ENCODE measurements at places on chromosomes 1 and 21. TPM values are rescaled to one million over a fixed set of nuclear protein-coding genes. Genes with fewer than 3 reads are reported as not detected.
A peak's percentile ranks its signal among the peaks of the same experiment; 100 is the strongest.

ACTL8 gene
- total RNA-seq: not detected

GRCh38 chr1:82227306-82228095 is 426.8 kb downstream of the ADGRL2 start:
- no peak overlapping the region for H3K27ac ChIP-seq
- DNase-seq: peak; percentile 27
- no peaks in the 10 kb centered on the region for H3K36me3 ChIP-seq
- H3K27me3 ChIP-seq: no peaks in the 10 kb centered on the region
- H3K4me3 ChIP-seq: no peak overlapping the region

GRCh38 chr1:15501208-15502032 is 22.6 kb downstream of the CASP9 start:
- peak; percentile 71 for DNase-seq
- no peaks in the 10 kb centered on the region for H3K4me1 ChIP-seq
- H3K36me3 ChIP-seq: no peaks in the 10 kb centered on the region
- H3K27me3 ChIP-seq: no peaks in the 10 kb centered on the region

COL8A2 gene
- 0.58 TPM for total RNA-seq

MTMR11 gene
- total RNA-seq: 5.1 TPM

DNAI4 gene
- 1.6 TPM for total RNA-seq

ATP1A4 gene
- 0.04 TPM for total RNA-seq

DIO1 gene
- total RNA-seq: not detected

- DNase-seq: no peak
- H3K4me3 ChIP-seq: no peak overlapping the region
- no peaks in the 10 kb centered on the region for H3K27me3 ChIP-seq
- no peak overlapping the region for H3K27ac ChIP-seq
- no peaks in the 10 kb centered on the region for H3K4me1 ChIP-seq
These were observed 111.3 kb downstream of the PLPPR5 start for GRCh38 chr1:98893371-98893770.

DNA sequence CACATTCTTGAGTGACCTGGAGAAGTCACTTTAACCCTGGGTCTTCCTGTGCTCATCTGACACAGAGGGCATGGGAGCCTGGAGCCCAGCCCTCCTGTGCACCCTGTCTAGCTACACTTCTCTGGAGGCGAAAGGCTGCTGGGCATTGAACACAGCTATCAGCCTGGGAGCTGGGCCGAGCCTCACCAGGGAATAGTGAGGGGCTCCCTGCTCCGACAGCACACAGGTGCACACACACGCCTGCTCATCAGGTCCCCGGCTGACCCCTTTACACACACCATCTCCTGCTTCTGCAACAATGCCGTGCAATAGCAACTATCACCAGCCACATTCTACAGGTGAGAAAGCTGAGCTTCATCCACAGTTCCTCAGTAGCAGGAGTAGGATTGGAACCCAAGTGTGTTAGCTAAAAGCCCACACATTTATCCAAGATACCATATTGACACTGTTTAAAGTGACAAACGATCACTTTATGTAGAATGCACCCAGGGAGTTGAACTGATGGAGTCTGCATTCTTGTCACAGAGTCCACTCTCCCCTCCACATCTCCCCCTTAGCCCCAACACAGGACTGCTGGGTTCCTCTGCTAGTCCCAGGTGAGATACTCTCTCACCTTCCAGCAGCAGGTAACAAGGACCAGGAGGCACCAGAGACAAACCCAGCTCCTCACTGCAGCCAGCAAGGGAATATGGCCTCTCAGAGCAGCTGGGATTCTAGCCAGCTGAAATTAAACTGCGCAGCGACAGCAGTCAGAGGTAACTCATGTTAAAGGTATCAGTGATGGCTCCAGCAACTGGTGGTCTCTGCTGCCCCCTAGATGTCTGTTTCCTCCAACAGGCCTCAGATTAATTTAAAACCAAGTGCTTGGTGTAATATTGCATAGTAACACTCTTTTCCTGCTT is 18.3 kb upstream of the CAPN8 start:
- no peak overlapping the region for H3K27ac ChIP-seq
- DNase-seq: peak; percentile 90
- H3K4me1 ChIP-seq: peaks cover 3% of the 10 kb centered on the region
- H3K4me3 ChIP-seq: no peak overlapping the region
- no peaks in the 10 kb centered on the region for H3K36me3 ChIP-seq

- no peaks in the 10 kb centered on the region for H3K27me3 ChIP-seq
- DNase-seq: no peak
- H3K36me3 ChIP-seq: no peaks in the 10 kb centered on the region
- H3K4me3 ChIP-seq: no peak overlapping the region
- no peak overlapping the region for H3K27ac ChIP-seq
- H3K4me1 ChIP-seq: no peaks in the 10 kb centered on the region
These were observed 356.1 kb downstream of the OMA1 start for GRCh38 chr1:58190267-58190988.

GRCh38 chr1:152325111-152325510 is at the start of gene FLG:
TSS of gene FLG (minus strand) at chr1:152325239. CDS start at chr1:152315456, 9,783 bp downstream.
- no peaks in the 10 kb centered on the region for H3K27me3 ChIP-seq
- H3K36me3 ChIP-seq: no peaks in the 10 kb centered on the region
- H3K4me1 ChIP-seq: no peaks in the 10 kb centered on the region
- no peak for DNase-seq

DNA sequence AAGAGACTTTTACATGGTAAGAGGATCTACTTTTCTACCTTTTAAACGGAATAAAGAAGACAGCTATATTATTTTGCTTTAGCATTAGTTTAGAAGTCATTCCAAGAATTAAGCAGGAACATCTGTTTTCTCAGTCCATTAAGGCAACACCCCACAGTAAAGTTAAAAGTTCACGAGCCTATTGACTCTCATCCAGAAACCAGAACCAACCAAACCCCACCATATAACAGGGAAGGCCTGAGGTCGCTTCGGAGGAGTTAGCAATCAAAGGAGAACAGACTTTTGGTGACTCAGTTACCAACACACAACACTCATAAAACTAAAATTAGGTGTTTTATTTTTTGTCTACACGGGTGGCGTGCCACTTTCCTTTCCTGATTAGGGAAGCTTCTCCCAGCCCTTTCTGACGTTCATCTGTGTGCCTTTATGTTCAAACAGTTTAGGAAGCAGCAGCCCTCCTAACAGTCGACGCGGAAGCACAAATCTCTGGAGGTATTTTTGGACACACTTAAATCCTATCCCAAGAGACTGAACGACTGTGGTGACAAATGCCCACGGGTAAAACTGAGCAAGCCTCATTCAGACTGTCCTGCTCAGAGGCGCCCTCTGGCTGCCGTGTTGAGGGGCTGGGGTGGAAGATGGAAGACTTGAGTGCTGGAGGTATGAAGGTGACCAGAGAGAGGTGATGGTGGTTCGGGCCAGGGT is 8.6 kb upstream of the PLA2G2C start:
- peaks cover 46% of the 10 kb centered on the region for H3K4me1 ChIP-seq
- no peaks in the 10 kb centered on the region for H3K36me3 ChIP-seq
- no peak overlapping the region for H3K4me3 ChIP-seq
- H3K27me3 ChIP-seq: no peaks in the 10 kb centered on the region

TMIGD3 gene
- not detected for total RNA-seq

DNA sequence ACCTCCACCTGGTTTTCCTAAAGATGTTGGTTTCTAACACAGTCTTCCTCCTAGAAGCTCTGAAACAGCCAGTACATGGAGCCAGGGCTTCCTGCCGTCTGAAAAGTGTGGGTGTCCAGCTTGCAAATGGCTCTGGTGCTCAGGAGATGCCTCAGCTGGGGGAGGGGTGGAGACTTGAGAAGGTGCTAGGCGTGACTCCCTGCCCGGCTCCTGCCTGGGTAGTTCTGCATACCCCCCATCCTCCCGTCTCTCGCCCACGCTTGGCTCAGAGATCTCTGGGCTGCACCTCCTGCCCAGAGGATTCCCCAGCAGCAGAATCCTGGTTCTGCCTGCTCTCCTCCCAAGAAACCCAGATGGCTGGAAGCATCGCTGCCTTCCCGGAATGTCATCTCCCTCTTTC is 16.9 kb downstream of the STUM start:
- H3K27ac ChIP-seq: no peak overlapping the region
- no peak overlapping the region for H3K4me3 ChIP-seq
- no peaks in the 10 kb centered on the region for H3K36me3 ChIP-seq
- peaks cover 51% of the 10 kb centered on the region for H3K27me3 ChIP-seq

DNA sequence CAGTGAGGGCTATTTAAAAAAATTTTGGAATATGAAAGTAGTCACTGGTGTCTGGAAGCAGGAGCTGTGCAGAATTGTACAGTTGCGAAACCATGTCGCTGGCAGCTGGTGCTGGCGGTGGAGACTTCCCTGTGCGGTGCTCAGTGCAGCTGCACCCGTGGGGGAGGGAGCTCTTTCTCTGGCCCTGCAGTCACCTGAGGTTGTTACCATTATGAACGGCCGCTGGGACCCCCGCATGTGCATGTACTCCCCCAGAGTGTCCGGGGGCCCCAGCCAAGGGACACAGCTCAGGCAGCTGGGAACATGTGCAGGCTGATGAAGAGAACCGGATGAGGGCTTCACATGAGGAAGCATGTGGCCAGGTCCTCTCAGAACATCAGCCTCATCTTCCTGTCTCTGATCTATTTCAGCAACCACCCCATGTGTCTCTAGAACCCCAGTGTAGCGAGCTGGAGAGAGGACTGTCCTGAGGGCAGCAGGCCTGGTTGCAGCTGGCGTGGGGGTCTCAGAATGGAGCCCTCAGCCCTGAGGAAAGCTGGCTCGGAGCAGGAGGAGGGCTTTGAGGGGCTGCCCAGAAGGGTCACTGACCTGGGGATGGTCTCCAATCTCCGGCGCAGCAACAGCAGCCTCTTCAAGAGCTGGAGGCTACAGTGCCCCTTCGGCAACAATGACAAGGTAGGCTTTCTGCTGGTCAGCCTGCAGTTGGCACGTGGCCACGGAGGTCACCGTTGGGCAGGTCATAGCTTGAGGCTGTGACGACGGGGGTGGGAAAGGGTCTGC is at the start of gene TRPM2:
Gene TRPM2, plus strand, starts transcription at position 431 of the 780 bp plus-strand sequence. Its CDS starts 80 bp downstream, at position 511.
- DNase-seq: no peak
- H3K36me3 ChIP-seq: no peaks in the 10 kb centered on the region
- H3K4me1 ChIP-seq: no peaks in the 10 kb centered on the region

GRCh38 chr21:34933609-34934335 is 115.3 kb downstream of the RUNX1 start:
- no peak overlapping the region for H3K4me3 ChIP-seq
- no peak overlapping the region for H3K27ac ChIP-seq
- peaks cover 35% of the 10 kb centered on the region for H3K4me1 ChIP-seq
- no peaks in the 10 kb centered on the region for H3K27me3 ChIP-seq
- no peak for DNase-seq
- H3K36me3 ChIP-seq: no peaks in the 10 kb centered on the region

DNA sequence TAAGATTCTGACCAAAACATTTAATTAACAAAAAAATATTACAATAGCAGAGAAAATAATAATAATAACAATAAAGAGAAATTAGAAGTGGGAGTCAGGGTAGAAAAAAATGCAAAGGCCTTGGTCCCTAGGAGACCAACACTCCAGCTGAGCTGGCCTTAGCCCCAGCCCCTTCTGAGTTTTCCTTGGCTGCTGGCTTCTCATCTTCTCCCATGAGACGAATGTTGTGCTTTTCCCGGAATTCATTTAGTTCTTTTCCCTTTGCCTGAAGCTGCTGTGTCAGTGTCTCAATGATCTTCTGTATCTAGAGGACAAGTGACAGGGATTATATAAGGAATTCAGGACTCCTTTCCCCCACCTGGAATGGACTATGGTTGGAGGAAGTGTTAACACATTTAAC is 2.4 kb downstream of the KLHDC9 start:
- no peaks in the 10 kb centered on the region for H3K27me3 ChIP-seq
- H3K27ac ChIP-seq: peak overlapping the region; percentile 55
- H3K4me1 ChIP-seq: peaks cover 23% of the 10 kb centered on the region
- peaks cover 25% of the 10 kb centered on the region for H3K36me3 ChIP-seq
- DNase-seq: no peak

DNA sequence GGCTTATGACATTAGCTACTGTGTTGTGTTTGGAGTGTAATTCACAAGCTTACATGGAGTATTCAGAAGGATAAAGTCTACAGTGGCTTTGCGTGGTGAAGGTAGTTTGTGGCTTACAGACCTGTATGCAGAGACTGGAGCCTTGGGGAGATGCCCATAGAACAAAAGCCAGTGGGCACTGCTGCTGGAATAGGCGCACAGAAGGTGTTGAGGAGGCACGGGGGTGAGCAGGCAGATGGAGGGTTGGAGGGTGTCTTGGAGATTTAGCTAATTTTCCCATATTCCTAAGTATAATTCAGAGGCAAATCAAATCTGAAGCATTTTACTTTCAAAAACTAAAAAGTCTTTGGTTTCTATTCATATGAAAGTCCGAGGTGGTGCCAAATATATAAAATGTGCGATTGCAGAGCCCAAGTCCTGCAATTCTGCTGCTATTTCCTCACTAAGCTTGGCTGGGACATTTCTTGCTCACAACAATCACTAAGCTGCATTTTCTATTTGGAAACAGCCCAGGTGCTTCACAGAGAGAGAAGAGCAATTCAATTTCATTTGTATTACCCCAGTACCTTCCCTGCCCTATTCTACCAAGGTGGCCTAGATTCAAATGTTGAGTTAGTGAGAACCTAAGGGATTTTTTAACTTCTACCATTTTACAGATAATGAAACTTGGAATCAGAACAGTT is 48.5 kb downstream of the FH start:
- no peak overlapping the region for H3K4me3 ChIP-seq
- no peaks in the 10 kb centered on the region for H3K27me3 ChIP-seq
- H3K36me3 ChIP-seq: no peaks in the 10 kb centered on the region
- H3K4me1 ChIP-seq: peaks cover 12% of the 10 kb centered on the region
- no peak for DNase-seq

GRCh38 chr1:204085876-204086275 is 13.0 kb downstream of the SOX13 start:
- no peaks in the 10 kb centered on the region for H3K27me3 ChIP-seq
- H3K27ac ChIP-seq: no peak overlapping the region
- H3K4me3 ChIP-seq: no peak overlapping the region
- no peaks in the 10 kb centered on the region for H3K36me3 ChIP-seq

DNA sequence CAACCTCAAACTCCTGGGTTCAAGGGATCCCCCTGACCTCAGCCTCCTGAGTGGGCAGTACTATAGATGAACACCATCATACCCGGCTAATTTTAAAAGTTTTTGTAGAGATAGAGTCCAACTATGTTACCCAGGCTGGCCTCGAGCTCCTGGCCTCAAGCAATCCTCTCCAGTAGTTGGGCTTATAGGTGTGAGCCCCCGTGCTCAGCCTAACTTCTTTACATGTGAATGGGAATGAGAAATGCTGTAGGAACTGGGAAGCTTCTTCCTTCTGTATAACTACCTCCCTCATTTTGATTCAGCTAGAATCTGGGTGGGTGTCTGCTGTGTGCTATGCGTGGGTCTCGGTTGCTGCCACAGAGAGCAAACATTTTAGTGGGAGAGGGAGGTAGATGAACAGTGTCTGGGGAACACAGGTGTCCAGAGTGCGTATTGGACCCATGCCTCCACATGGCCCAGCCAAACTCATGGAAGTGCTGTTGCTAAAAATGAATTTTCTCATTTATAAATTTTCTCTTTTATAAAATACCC is 150.6 kb downstream of the NOS1AP start:
- H3K4me3 ChIP-seq: no peak overlapping the region
- DNase-seq: no peak
- peaks cover 25% of the 10 kb centered on the region for H3K4me1 ChIP-seq
- H3K27ac ChIP-seq: no peak overlapping the region

ILDR2 gene
- under 0.01 TPM for total RNA-seq

All from PC-3 (cell line).